ENCODE measurements at places on chromosomes 5 and 9. TPM values are rescaled to one million over a fixed set of nuclear protein-coding genes. Genes with fewer than 3 reads are reported as not detected.

DNA sequence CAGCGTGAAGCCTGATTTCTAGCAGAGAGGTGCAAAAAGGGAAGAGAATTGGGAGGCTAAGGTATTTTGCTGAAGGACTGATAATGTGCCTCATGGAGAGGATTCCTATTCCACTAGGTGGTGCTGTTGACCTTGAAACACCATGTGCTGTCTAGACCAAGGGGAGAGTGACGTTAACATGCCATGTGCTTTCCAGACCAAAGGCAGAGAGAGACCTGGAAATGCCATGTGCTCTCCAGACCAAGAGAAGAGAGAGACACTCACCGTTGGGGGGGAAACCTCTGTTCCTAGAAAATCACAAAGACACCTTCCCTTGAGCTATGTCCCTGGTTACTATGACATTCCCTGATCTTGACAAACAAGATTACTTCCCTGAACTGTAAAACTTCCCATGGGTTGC, 286.0 kb upstream of the TUSC1 start:
- no peak for DNase-seq

GRCh38 chr5:2155556-2155955, 272.8 kb upstream of the IRX4 start:
- DNase-seq: no peak

DNA sequence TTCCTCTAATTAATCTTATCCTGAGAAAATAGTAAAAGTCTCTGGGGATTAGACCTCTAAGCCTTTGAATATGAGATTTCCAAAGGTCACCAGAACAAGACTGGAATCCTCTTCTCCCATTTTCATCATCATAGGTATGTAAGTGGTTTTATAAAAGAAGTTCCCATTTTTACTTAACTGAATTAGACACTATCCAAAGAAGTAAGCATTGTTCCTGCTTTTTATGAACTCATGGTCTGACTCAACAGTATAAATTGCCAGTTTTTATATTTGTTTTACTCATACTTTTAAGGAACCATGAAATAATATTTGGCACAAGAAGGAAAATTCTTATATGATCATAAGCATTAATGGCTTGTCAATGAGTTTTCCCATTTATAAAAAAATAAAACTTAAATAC, 167.1 kb upstream of the ADRA1B start:
- no peak for DNase-seq

- DNase-seq: no peak
Observed at GRCh38 chr9:36891341-36891811, 142.7 kb downstream of the PAX5 start.

The NUDCD2 gene
- total RNA-seq: 15.4 TPM

The NPR3 gene
- total RNA-seq: 9.9 TPM

- no peak for DNase-seq
Observed at GRCh38 chr5:74250304-74251102, 390.0 kb downstream of the ENC1 start.

GRCh38 chr5:14364096-14364495, 217.5 kb upstream of the OTULINL start:
- DNase-seq: no peak
